ENCODE measurements at places on chromosomes 4 and X.
A peak's percentile ranks its signal among the peaks of the same experiment; 100 is the strongest.

DNA sequence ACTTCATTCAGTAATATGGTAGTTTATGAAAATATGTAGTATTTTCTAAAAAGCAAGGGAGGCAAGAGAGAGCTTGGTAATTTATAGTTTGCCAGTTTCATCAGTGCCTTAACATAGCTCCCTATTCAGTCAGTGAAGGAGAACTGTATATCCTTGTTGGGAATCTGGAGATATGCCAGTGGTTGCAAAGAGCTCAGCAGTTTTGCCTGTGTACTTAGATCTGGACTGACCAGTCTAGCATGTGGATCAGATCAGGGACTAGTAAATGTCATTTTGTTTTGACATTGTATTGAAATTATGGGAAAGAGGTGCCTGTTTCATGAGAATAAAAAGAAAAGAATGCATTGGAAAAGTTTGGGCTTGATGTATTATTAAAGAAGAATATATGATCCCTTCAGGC, 88.6 kb downstream of the ZIC3 start:
- no peaks in the 10 kb centered on the region for H3K36me3 ChIP-seq
- H3K27me3 ChIP-seq: no peaks in the 10 kb centered on the region
- no peaks in the 10 kb centered on the region for H3K4me1 ChIP-seq
- no peak overlapping the region for H3K4me3 ChIP-seq
- no peak for DNase-seq
- H3K27ac ChIP-seq: no peak overlapping the region

GRCh38 chr4:6916587-6917460, 7.2 kb downstream of the TBC1D14 start:
- H3K4me1 ChIP-seq: peaks cover 53% of the 10 kb centered on the region
- H3K27ac ChIP-seq: peak overlapping the region; percentile 89
- H3K27me3 ChIP-seq: no peaks in the 10 kb centered on the region
- peaks cover 8% of the 10 kb centered on the region for H3K36me3 ChIP-seq
- DNase-seq: peak; percentile 87
- peak overlapping the region; percentile 64 for H3K4me3 ChIP-seq

DNA sequence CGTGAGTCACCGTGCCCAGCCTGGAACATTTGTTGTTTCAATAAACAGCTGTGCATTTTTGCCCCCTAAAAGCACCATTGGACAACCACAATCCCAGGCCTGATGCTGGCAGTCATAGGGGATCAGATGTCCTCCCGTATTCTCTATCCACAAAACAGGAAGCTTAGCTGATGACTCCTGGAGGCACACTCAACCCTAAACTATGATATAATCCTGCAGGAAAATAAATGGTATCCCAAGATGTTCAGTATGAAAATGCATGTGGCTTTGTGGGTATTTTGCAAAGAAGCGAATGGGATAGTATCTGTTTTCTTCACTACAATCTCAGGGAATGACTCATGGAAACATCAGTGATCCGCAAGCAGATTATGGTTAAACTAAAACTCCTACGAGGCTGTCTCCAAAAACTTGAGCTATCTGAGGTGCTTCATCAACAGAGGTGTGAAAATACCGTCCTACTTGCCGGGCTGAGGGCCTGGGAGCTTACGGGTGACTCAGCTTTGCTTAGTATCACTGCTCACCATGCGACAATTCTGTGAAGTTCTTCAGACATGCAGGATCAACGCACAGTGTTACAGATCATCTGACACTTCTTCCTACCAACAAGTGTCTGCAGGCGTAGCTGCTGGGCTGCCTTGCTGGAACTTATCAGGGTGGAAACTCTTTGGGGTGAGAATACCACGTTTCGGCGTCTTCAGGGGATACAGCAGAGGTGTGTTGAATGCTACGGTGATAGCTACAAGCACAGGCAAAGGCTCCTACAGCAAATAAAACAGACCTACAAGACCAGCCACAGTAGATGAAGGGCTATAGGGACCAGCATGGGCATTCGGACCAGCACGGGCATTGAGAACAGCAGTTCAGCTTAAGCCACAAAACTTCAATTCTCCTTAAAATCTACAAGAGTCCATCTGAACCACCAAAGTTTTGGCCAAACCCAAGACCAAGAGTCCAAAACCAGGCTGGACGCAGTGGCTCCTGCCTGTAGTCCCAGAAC, 148.5 kb downstream of the DHRSX start:
- H3K27ac ChIP-seq: no peak overlapping the region
- H3K4me1 ChIP-seq: no peaks in the 10 kb centered on the region
- peaks cover 31% of the 10 kb centered on the region for H3K36me3 ChIP-seq
- no peak overlapping the region for H3K4me3 ChIP-seq
- no peak for DNase-seq

DNA sequence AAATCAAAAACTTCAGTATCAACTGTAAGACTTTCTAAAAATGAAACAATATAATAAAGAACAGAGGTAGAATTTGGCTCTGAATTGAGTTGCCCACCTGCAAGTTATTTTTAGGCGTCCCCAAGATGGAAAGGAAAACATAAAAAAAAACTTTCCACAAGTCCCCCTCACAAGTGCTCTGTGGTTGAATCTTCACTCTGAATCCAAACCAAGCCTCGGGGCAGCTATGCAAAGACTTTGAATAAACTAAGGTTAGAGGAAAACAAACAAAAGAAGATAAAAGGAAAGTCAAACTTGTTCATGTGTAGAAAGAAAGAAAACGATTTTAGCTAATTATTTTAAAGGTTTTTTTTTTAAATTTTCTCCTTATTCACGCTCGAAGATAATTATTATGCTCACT, 372.4 kb upstream of the SLIT2 start:
- H3K4me1 ChIP-seq: no peaks in the 10 kb centered on the region
- no peaks in the 10 kb centered on the region for H3K27me3 ChIP-seq
- no peak overlapping the region for H3K4me3 ChIP-seq
- H3K27ac ChIP-seq: no peak overlapping the region
- DNase-seq: no peak
- no peaks in the 10 kb centered on the region for H3K36me3 ChIP-seq

DNA sequence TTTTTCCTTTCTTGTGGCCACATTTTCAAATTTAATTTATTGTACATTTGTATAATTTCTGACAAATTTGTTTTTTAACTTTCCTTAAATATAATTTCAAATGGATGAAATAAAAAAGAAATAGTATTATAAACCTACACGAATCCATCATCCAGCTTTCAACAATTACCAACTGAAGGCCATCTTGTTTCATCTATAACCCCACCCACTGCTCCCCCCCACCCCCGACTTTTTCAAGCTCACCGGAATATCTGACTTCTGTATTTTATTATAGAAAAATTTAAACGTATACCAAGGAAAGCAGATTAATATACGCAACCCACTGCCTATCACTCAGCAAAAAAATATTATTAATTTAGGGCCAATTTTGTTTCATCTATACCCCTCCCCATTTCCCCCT, 1.1 kb downstream of the MORF4L2 start:
- H3K36me3 ChIP-seq: peaks cover 24% of the 10 kb centered on the region
- peaks cover 8% of the 10 kb centered on the region for H3K4me1 ChIP-seq
- H3K27me3 ChIP-seq: no peaks in the 10 kb centered on the region
- H3K4me3 ChIP-seq: peak overlapping the region; percentile 72
- no peak for DNase-seq

- no peaks in the 10 kb centered on the region for H3K36me3 ChIP-seq
- H3K4me1 ChIP-seq: no peaks in the 10 kb centered on the region
- no peak for DNase-seq
- no peak overlapping the region for H3K4me3 ChIP-seq
These were observed 20.4 kb downstream of the ADGRL3 start for GRCh38 chr4:61220556-61220955.

Data from activated CD4-positive, alpha-beta T cell treated with anti-CD3 and anti-CD28 coated beads, Interleukin-2, amount 10 ng/mL, durations not matched to agents 24 days and 14 days (primary cell).